ENCODE measurements at places on chromosomes 3 and 15.

- no peak for DNase-seq
Observed at GRCh38 chr15:100844167-100844566, 35.5 kb upstream of the ALDH1A3 start.

DNA sequence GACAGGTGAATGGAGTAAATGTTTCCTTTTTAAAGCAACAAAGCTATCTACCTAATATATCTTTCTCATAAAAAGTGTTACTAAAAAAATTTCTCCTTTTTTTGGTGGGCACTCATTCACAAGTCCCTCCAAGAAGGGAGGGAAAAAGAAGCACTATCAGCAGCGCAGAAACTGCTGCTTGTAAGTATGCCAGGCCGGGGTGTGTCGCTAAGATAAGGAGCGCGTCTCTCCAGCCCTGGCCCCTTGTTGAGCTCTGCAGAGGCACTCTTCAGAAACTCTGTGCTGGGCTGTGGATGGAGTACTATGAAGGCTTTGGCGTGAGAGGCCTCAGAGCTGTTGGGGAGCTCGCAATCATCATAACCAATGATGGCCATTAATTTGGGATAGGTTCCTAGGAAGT, 49.1 kb downstream of the ZDHHC3 start:
- DNase-seq, result no peak

- no peak for DNase-seq
Observed at GRCh38 chr3:27699067-27699466, 23.1 kb downstream of the EOMES start.

- no peak for DNase-seq
Observed at GRCh38 chr3:177513815-177514610, 316.7 kb upstream of the TBL1XR1 start.

DNA sequence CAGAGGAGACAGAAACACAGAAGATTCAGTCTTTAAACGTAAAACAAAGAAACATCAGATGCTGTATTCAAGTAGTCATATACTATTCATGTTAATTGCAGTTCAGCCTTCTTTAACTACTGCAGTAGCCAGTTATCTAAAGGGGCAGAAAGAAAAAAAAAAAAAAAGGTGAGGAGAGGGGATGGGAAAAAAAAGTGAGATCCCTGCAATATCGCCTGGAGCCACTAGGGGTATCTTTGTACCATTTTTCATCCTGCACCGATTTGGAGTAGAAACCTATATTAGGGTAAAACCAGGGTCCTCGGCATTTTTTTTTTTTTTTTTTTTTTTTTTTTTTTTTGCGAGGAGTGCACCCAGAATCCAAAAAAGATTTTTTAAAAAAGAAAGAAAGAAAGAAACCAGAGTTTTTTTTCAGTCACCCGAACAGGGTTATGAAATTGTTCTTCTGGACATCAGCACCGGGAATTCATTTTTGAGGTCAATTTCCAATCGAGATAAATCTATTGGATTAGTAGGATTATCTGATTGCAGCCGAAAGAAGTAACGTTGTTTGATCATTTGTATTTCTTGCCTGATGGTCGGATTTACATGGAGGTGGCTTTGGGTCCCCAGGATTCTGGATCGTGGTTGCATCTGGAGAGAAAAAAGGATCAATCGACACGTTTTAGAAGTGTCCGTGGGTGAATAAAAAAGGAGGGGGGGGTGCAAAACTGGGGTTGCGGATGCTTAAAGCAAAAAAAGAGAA, 186.7 kb downstream of the NLGN1 start:
- DNase-seq, result no peak

- DNase-seq, result no peak
Observed at GRCh38 chr3:72309661-72310418, 524.9 kb upstream of the PROK2 start.

- no peak for DNase-seq
Observed at GRCh38 chr15:70466895-70467529, 296.3 kb downstream of the UACA start.

DNA sequence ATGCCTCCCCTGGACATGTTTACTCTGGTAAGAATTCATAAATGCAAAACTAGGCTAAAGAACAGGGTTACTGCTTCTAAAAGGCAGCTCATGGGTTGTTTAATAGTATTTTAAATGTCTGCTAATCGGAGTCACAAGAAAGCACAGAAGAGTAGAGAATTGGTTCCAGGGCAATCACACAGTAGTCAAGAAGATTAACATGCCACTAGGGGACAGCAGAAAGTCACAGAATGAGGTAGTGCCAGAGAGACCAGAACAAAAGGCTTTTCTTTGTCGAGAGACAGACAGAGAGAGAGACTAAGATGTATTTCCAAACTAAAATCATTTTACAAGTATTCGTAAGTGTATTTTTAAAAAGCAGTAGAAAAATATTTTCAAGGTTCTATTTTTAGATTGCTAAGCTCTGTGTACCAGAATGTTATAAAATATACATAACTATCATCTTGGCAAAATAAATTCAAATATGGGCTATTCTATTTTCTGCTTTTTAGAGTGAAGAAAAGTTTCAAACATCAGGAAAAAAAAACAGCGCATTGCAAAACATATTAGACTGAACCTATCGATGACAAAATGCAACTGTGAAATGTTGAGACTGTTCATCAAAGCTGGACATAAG, 78.3 kb upstream of the CDIN1 start:
- no peak for DNase-seq

- DNase-seq, result no peak
Observed at GRCh38 chr15:60573936-60574335, 95.0 kb upstream of the ICE2 start.

DNA sequence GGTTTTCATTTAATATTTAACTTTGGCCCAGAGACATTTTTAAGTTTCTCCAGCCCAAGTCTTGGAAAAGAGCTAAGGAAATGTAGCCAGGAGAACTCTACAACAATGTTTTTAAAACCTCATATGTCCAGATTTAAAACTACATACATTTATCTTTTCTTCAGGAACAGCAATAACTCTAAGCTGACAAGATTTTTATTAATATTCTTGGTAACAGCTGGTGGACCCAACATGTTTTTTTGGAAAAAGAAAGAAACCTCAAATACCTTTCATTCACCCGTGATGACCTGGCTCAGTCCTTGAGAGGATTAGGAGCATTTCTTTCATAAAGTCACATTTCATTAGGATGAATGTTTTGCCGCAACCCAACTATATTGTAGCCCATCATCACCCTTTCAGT, 50.4 kb upstream of the CMSS1 start:
- DNase-seq, result no peak

GRCh38 chr3:129433565-129433964, 5.1 kb upstream of the EFCAB12 start:
- no peak for DNase-seq

GRCh38 chr3:196238612-196239560, 22.6 kb downstream of the SLC51A start:
- no peak for DNase-seq

DNA sequence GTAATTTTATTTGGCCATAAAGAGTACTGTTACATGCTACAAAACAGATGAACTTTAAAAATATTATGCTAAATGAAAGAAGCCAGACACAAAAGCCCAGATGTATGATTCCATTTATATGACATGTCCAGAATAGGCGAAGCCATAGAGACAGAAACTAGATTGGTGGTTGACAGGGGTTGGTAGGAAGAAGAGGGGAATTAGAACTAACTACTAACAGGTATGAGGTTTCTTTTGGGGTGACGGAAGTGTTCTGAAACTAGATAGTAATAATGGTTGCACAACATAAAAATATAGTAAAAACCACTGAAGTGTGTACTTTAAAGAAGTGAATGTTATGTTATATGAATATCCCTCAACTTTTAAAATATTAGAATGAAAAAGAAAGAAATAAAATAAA, 66.1 kb downstream of the GBE1 start:
- DNase-seq, result no peak

GRCh38 chr15:79724312-79724711, 172.5 kb downstream of the MTHFS start:
- DNase-seq, result no peak

DNA sequence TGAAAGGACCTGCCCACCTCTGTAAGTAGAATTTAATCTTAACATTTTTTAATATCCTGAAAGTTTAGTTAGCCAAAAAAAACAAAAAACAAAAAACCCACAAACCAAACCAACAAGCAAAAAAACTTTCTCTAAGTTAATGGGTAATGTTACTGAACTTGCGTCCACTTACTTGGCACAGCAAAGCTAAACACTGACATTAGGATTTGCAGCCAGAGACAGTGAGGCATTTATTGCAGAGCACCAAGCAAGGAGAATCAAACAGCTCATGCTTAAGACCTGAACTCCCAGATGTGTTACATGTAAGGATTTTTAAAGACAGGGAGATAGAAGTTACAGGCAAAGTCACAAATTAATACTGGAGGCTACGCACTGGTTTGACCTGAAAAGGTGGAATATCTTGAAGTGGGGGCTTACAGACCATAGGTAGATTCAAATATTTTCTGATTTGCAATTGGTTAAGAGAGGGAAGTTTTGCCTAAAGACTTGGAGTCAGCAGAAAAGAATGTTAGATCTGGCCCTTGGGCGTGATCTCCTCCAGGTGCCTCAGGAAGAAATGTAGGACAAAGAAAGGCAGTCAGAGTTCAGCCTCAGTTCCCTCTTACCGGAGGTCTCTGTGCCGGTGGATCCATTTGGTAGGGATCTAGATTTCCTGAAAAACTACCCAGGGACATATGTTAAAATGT, 205.0 kb downstream of the ADAMTSL3 start:
- DNase-seq, result no peak

- DNase-seq, result no peak
Observed at GRCh38 chr3:137012097-137012501, 54.3 kb downstream of the IL20RB start.

DNA sequence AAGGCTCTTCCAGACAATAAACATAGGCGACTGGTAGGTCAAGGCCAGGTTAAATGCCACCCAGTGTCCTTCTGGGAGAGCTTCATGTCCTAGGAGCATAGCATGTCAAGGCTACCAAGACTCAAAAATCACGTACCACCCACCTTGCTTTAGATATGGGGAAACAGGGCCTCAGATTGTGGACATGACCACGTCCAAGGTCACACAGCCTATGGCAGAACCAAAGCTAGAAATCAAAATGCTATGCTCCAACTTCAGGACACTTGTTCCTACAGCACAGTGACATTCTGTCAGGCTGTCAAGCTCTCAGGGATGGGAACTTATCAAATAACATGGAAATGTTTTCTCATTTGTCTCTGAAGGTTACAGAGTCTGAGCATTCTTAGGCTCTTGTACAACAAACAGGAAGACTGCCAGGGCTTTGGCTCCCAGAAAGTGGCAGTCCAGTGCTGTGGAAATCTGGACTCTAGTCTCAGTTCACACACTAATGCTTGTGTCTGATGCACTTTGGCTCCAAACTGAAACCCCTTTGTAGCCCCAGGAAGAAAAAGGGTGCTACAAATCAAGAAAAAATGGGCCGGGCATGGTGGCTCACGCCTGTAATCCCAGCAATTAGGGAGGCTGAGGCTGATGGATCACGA, 170.4 kb upstream of the LPP start:
- DNase-seq, result no peak

- no peak for DNase-seq
Observed at GRCh38 chr3:18723206-18723810, 298.2 kb upstream of the SATB1 start.

DNA sequence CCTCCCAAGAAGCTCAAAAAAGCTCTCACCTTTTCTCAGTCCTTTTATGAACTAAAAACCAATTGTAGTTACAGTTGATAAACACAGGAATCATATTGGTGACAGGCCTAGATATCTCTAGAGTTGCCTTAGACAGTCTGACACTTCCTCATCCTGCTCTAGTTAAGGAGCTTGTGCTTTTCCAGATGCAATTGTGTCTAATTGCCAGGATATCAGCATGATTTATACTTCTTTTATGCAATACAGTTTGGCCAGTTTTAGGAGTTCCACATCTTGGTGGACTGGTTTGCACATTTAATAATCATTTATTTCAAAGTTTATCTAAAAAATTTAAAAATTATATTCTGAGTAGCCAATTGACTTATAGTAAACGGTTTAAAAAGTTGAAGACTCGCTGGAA, 95.7 kb downstream of the DUT start:
- no peak for DNase-seq

- no peak for DNase-seq
Observed at GRCh38 chr3:22117091-22117490, 366.1 kb upstream of the ZNF385D start.

DNA sequence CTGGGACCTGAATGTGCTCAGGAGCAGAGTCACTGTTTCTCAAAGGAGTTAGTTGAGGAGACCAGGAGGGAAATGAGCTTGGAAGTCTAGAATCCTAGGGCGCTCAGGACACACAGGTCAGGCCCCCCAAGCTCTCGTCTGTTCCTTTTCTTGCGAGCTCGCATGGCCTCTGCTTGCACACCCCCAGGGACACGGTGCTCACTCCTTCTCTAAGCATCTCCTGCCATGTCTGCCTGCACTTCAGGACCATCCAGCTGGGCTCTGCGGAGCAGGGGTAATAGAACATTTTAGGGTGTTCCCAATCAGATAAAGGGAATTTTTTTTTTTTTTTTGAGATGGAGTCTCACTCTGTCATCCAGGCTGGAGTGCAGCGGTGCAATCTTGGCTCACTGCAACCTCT, 213.2 kb downstream of the XXYLT1 start:
- no peak for DNase-seq

DNA sequence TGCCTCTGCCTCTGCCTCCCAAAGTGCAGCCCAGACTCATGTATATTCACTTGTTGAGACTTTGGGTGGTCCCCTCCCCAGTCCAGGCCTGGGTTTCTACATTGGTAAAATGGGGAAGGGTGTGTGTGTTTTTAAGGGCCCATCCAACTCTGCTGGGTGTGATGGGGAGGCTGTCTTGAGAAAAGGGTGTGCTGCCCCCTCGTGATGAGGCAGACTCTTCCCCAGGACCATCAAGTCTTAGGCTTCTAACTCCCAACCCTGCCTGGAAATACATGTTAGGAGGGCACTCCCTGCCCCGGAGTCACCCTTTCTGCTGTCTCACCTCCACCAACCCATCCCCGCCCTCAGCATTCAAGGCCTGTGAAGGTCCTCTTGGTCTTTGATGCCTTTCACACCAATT, 4.4 kb upstream of the PTPN23 start:
- no peak for DNase-seq

DNA sequence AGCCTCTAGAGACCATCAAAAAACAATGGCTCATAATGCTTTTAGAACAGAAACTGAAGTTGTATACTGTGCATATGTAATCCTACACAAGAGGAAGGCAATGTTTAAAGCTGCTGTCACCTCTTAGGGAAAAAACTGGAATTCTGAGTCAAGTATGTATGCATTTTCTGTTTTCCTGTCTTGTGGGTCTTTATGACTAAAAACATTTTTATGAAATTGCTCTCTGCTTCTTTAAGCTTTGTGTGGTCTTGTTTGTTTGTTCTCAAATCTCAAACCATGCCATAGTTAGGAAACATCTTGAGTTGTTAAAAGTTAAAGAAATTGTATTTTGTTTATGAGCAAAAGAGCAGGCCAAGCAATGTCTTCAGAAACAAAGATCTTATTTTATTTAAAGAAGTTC, 80.9 kb upstream of the SOX2 start:
- DNase-seq, result no peak

DNA sequence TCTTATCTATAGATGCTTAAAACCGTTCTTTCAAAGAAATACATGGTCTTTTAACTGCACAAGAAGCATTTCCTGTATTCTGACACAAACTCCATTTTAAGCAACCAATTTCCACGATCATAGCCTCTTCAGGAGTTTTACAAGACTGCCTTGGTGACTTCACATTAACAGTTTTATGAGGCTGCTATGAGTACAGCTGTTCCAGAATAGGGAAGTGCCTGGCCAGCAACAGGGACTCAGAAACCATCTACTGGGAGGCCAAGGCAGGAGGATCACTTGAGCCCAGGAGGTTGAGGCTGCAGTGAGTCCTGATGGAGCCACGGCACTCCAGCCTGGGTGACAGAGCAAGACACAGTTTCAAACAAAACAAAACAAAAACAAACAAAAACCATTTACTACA, 78.4 kb downstream of the B3GNT5 start:
- no peak for DNase-seq

Data from activated naive CD8-positive, alpha-beta T cell treated with anti-CD3 and anti-CD28 coated beads, Interleukin-2, amount 50 U/mL, for 16 hours (primary cell).